Aorta (tissue), 5 donors: ENCODE measurements at places on chromosomes 3 and 15.

- no peak overlapping the region for H3K4me3 ChIP-seq
- H3K4me1 ChIP-seq: no peaks in the 10 kb centered on the region
- no peaks in the 10 kb centered on the region for H3K36me3 ChIP-seq
- H3K27me3 ChIP-seq: no peaks in the 10 kb centered on the region
- DNase-seq: no peak
Measured at GRCh38 chr3:163056874-163057497, 1560.4 kb downstream of the OTOL1 start.

GRCh38 chr3:98008855-98009254, 26.3 kb downstream of the GABRR3 start:
- H3K27me3 ChIP-seq: no peaks in the 10 kb centered on the region
- no peak for DNase-seq
- H3K36me3 ChIP-seq: no peaks in the 10 kb centered on the region
- no peak overlapping the region for H3K27ac ChIP-seq
- no peaks in the 10 kb centered on the region for H3K4me1 ChIP-seq

- peak; percentile 88 for DNase-seq
- no peak overlapping the region for H3K4me3 ChIP-seq
- H3K27ac ChIP-seq: no peak overlapping the region
- no peaks in the 10 kb centered on the region for H3K36me3 ChIP-seq
Measured at GRCh38 chr3:46866720-46867549, 3.7 kb upstream of the MYL3 start.

- no peak overlapping the region for H3K4me3 ChIP-seq
- no peak overlapping the region for H3K27ac ChIP-seq
- H3K4me1 ChIP-seq: peaks cover 4% of the 10 kb centered on the region
Measured at GRCh38 chr3:8899876-8900460, 63.3 kb downstream of the RAD18 start.

GRCh38 chr3:98688363-98688762, 74.8 kb upstream of the ST3GAL6 start:
- no peak for DNase-seq
- no peaks in the 10 kb centered on the region for H3K27me3 ChIP-seq
- no peak overlapping the region for H3K27ac ChIP-seq
- H3K4me1 ChIP-seq: peaks cover 1% of the 10 kb centered on the region

GRCh38 chr15:92960996-92961681, 61.0 kb downstream of the CHD2 start:
- H3K27me3 ChIP-seq: no peaks in the 10 kb centered on the region
- H3K4me3 ChIP-seq: no peak overlapping the region
- H3K27ac ChIP-seq: no peak overlapping the region
- peaks cover 5% of the 10 kb centered on the region for H3K36me3 ChIP-seq

- H3K27ac ChIP-seq: no peak overlapping the region
- no peak overlapping the region for H3K4me3 ChIP-seq
- no peaks in the 10 kb centered on the region for H3K36me3 ChIP-seq
- no peaks in the 10 kb centered on the region for H3K27me3 ChIP-seq
Measured at GRCh38 chr15:58309963-58310928, 121.5 kb upstream of the LIPC start.

DNA sequence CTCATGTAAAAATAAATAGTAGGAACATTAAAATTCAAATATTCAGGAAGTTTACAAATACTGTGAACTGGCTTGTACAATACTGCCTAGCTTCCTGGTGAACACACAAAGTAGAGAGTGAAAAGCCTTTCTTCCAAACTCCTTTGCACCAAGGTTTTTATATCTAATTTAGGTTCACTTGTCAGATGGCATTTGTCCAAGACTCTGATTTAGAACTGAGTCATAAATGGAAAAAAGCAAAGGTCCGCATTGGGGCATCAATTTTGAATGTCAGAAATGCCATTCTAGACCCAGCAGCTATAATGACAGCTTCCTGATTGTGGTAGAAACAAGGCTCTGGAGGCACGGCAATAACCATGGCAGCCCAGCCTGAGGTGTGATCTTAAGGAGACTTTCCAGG, 160.7 kb downstream of the PDE8A start:
- H3K4me1 ChIP-seq: peaks cover 4% of the 10 kb centered on the region
- H3K27me3 ChIP-seq: no peaks in the 10 kb centered on the region
- no peak for DNase-seq
- no peak overlapping the region for H3K27ac ChIP-seq

DNA sequence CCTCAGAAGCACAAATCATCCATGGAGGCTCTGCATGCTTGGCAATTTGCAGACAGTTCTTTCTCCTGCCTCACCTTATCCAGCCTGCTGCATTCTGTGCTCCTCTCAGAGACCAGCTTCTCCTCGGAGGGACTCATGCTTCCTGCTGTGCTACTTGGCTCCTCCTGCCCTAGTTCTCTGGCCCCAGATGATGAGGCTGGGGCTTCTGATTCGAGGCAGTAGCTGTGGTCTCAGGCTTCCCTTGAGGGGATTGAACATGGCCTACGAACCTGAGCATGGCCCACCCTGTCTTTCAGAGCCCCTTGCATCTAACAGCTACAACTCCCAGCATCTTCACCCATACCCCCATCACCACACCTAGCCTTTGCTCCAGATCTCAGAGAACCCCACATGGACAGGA, 6.7 kb downstream of the VIPR1 start:
- H3K36me3 ChIP-seq: no peaks in the 10 kb centered on the region
- no peak for DNase-seq
- no peak overlapping the region for H3K27ac ChIP-seq

- H3K36me3 ChIP-seq: no peaks in the 10 kb centered on the region
- H3K4me3 ChIP-seq: no peak overlapping the region
- H3K27me3 ChIP-seq: no peaks in the 10 kb centered on the region
- H3K4me1 ChIP-seq: no peaks in the 10 kb centered on the region
- H3K27ac ChIP-seq: no peak overlapping the region
Measured at GRCh38 chr3:172946061-172946460, 195.0 kb downstream of the SPATA16 start.

GRCh38 chr15:89586651-89587050, 11.4 kb downstream of the TICRR start:
- no peaks in the 10 kb centered on the region for H3K27me3 ChIP-seq
- no peak overlapping the region for H3K27ac ChIP-seq
- H3K4me3 ChIP-seq: no peak overlapping the region
- H3K36me3 ChIP-seq: no peaks in the 10 kb centered on the region

DNA sequence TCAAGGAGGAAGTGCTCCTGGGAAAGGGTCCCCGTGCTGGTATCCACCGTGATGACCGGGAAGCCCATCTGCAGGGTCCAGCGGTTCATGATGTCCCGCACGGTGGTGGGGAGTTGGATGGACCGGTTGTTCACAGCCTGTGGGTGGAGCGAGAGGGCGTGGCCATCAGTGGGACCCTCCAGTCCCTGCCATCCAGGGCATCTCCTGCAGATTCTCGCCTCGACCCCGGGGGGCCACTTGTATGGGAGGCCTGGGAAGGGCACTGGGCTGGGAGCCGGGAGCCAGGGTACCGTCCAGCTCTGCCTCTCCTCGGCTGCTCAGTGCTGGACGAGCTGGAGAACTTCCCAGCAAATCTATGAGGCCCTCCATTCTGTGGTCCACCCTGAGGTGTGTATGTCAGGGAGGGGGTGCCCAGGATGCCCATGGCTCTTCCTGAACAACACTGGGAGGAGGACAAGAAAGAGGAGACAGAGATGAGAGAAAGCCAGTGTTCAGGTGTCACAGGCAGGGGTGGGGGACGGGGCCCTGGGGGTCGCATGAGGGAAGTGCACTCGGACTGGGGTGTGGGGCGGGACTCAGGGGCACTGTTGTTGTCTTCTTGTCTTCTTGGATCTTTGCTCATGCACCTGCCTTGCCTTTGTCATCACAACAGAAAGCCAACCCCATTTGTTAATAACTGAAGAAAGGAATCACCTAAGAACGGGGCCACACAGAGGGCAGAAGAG, 13.0 kb downstream of the ANPEP start:
- H3K27ac ChIP-seq: no peak overlapping the region
- no peaks in the 10 kb centered on the region for H3K27me3 ChIP-seq
- no peaks in the 10 kb centered on the region for H3K4me1 ChIP-seq
- H3K4me3 ChIP-seq: no peak overlapping the region
- peak; percentile 38 for DNase-seq

DNA sequence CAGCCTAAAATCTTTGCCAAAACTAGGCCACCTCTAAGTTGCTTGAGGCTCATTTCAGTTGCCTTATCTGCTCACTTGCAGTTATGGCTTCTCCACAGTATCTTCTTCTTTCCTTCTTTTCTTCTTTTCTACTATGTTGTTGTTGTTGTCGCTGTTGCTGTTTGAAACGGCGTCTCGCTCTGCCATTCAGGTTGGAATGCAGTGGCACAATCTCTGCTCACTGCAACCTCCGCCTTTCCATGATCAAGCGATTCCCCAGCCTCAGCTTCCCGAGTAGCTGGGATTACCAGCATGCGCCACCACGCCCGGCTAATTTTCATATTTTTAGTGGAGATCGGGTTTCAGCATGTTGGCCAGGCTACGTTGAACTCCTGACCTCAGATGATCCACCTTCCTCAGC, 210.8 kb upstream of the NR2F2 start:
- H3K27me3 ChIP-seq: no peaks in the 10 kb centered on the region
- no peak overlapping the region for H3K27ac ChIP-seq
- no peak for DNase-seq
- H3K4me1 ChIP-seq: no peaks in the 10 kb centered on the region
- no peak overlapping the region for H3K4me3 ChIP-seq

- no peak overlapping the region for H3K27ac ChIP-seq
- no peaks in the 10 kb centered on the region for H3K4me1 ChIP-seq
- H3K4me3 ChIP-seq: no peak overlapping the region
Measured at GRCh38 chr3:153753035-153753434, 368.2 kb upstream of the ARHGEF26 start.

GRCh38 chr3:5136211-5136918, 14.3 kb downstream of the ARL8B start:
- no peak overlapping the region for H3K27ac ChIP-seq
- no peaks in the 10 kb centered on the region for H3K27me3 ChIP-seq
- H3K36me3 ChIP-seq: no peaks in the 10 kb centered on the region
- DNase-seq: no peak

DNA sequence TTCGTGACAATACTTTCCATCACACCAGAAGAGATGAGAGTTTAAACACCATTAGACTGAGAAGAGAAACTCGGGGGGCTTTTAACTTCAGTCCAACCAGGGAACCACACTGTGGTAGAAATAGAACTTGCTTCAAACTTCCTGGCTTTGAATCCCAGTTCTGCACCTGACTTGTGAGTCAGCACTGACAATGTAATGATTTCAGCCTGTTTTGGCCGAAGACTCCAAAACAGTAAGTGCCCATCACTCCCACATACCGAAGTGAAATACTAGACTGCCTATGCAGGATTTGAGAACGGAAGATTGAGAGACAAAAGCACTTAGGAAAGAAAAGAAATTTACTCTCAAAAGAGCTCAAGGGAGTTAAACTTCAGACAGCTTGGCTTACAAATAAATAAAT, 27.0 kb downstream of the C2CD4B start:
- no peaks in the 10 kb centered on the region for H3K36me3 ChIP-seq
- DNase-seq: no peak
- peaks cover 4% of the 10 kb centered on the region for H3K4me1 ChIP-seq
- no peak overlapping the region for H3K27ac ChIP-seq
- H3K4me3 ChIP-seq: no peak overlapping the region

DNA sequence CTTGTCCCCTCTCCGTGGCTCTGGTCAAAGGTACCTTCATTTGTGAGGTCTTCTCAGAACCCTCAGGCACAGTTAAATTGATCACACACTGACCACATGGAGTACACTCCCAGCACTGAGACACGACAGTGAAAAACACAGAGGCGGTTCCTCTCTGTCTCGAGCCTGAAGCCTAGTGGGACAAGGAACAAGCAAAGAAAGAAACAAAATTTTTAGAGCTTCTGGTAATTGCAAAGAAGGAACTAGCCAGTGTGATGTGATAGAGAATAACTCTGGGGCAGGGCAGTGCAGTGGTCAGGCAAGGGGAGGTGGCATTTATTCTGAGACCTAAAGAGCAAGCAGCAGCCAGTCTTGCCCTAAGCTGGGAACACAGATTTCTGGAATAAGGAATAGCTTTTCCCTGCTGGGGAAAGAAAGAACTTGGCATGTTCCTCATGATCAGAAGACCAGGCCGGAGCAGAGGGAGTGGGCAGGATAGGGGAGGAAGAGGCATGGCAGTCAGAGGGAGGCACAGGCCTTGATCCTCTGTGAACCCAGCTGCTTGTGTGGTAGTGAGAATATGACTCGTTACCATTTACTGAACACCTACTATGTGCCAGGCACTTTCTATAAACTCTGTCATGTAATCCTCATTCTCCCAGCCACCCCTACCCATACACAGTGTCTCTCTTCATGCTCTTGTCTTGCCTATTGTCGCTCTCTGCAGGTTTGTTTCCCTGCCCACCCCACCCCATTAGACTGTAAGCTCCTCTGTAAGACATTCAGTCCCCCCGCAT, 262.3 kb upstream of the HES1 start:
- H3K4me1 ChIP-seq: no peaks in the 10 kb centered on the region
- H3K36me3 ChIP-seq: no peaks in the 10 kb centered on the region
- DNase-seq: no peak

DNA sequence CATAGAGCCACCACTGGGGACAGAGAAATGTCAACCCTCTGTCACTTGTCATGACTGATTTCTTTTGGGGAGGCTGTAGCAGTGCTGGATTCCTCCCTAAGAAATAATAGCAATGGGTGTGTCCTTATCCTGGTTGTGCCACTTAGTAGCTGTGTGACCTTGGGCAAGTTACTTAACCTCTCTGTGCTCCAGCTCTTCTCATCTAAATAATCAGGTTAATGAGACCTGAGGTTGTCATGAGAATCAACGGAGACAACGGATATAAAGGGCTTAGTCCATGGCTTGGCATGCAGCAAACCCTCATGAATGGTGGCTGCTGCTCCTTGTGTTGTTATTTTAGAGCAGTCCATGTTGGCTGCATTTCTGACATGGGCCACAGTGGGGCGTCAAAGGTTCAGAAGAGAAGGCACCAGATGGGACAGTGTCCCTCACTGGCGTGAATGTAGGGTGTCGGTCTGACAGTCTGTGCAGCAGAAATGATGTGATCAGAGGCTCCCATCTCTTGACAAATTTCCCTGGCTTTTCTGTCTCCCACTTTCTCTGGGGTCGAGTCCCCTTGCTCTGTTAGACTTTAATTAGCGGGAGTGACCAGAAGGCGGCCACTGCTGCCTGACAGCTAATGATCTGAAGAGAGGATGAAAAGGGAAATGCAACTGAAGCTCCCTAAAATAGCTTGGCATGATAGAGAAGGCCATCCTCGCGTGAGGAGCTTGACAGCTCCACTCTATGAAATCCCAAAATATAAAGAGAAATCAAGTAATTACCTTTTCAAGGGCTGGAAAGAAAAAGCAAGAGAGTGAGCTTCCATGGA, 209.4 kb downstream of the CADPS start:
- no peak overlapping the region for H3K27ac ChIP-seq
- H3K27me3 ChIP-seq: no peaks in the 10 kb centered on the region
- DNase-seq: no peak
- H3K4me3 ChIP-seq: no peak overlapping the region
- H3K4me1 ChIP-seq: no peaks in the 10 kb centered on the region
